Endothelial cell of umbilical vein (primary cell): ENCODE measurements at places on chromosomes 2 and 18. TPM values are rescaled to one million over a fixed set of nuclear protein-coding genes. Genes with fewer than 3 reads are reported as not detected.

Gene COL6A3
- total RNA-seq, result not detected in 2 replicates

DNA sequence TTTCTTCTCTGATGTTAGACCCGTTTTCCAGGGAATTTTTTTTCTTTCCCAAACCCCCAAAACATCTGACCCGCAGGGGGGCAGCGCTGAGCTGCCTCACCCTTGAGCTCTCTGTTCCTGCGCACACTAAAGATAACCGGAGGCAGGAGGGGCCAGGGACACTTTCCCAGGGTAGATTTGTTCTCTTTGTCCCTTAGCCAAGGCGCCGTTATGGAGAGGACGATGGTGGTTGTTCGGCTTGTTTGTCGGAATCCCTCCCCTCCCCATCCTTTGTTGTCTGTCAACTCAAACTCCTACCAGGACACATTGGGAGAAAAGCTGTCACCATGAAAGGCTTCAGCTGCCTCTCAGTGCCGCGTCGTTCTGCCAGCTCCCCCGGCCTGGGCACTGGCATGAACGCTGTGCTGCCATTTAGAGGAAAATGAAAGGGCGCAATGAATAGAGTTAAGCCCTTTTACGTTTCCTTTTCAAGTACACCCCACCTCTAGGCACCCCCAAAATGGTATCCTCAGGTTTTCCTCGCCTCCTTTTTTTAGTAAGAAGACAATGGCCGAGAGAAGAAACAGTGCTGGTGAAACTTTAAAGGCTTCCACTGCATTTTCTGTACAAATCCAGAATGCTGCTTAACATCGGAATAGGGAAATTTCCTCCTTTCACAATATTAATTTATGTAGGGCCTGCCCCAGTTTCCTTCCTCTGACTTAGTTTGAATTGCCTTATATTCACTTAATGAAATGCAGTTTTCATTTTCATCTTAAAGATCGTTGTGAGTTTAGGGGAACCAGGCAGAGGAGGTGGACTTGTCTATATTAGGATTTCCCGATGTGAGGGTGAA, 62.1 kb downstream of the RND3 start:
- peak; percentile 76 for DNase-seq

Gene CCDC85A
- 10.4 and 16.9 TPM in 2 replicates for total RNA-seq

DNA sequence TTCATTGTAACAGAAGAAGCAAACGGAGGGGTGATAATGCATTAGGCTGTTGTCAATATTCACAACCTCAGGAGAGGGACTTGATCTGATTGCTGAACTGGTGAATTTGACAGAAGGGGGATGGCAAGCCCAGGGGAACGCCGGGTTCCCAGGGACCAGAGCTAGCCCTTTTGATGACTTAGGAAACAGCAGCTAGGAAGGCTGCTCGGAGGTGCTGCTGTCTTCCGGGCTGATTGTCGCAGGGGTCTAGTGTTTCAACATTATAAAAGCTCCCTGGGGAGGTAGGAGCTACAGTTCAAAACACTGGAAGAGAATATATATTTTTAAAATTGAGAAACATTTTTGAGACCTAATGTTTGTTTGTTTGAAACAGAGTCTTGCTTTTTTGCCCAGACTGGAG, 47.3 kb downstream of the CD8B2 start:
- no peak for DNase-seq

DNA sequence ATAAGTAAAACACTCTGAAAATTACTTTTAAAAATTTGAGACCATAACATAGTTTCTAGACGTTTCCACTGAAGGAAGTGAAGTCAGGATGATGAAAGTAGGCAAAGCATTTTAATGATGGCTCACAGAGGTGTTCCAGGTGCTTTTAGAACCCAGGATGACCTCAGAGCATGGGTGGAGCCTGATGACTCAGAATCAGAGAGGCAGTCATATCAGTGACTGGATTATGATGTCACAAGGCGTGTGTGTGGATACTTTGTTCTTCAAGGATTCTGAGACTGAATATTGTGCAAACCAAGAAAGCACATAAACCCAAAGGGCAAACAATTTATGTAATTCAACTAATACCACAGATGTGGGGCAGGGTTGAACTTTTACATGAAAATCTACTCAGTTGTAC, 208.0 kb upstream of the FBXO11 start:
- DNase-seq, result no peak

DNA sequence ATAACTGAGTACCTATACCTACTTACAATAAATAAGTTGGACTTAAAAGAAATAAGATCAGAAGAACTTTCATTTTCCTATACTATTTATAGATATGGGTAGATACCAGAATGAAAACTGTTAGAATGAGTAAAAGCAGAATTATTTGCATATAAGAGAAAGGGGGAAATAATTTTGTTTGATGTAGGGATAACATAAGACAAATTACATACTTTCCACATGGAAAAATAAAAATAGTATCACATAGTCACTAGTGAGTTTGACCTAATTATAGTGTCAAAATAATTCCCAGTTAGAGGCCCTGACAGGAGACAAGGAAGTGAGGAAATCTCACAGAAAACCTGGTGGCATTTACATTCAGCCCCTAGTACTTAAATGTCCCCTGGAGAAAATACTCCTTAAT, 28.6 kb downstream of the KCMF1 start:
- DNase-seq, result no peak

Gene YPEL5
- total RNA-seq, result 59.3 and 62.0 TPM in 2 replicates

- DNase-seq, result no peak
Measured at GRCh38 chr2:8472545-8473323, 209.1 kb upstream of the ID2 start.
